ENCODE measurements at places on chromosomes 7 and 10. TPM values are rescaled to one million over a fixed set of nuclear protein-coding genes. Genes with fewer than 3 reads are reported as not detected.

The CHCHD1 gene
- polyA plus RNA-seq = 32.5 TPM

The TAS2R5 gene
- polyA plus RNA-seq = 2.4 TPM

The NPSR1 gene
- polyA plus RNA-seq = 2.0 TPM

The OPALIN gene
- not detected for polyA plus RNA-seq

The HYAL4 gene
- polyA plus RNA-seq = not detected

The ASB13 gene
- polyA plus RNA-seq = 11.7 TPM

The CDC123 gene
- polyA plus RNA-seq = 86.7 TPM

The UPK3BL1 gene
- polyA plus RNA-seq = 6.7 TPM

The INMT gene
- 16.1 TPM for polyA plus RNA-seq

- no peaks in the 10 kb centered on the region for H3K4me1 ChIP-seq
- no peaks in the 10 kb centered on the region for H3K27me3 ChIP-seq
- H3K36me3 ChIP-seq = no peaks in the 10 kb centered on the region
- DNase-seq = no peak
- no peak overlapping the region for H3K27ac ChIP-seq
These were observed 23.0 kb upstream of the SNX13 start for GRCh38 chr7:17963281-17963680.

- DNase-seq = no peak
- peaks cover 21% of the 10 kb centered on the region for H3K4me1 ChIP-seq
- H3K27me3 ChIP-seq = no peaks in the 10 kb centered on the region
- H3K36me3 ChIP-seq = peaks cover 40% of the 10 kb centered on the region
- no peak overlapping the region for H3K4me3 ChIP-seq
These were observed 255.3 kb downstream of the ZMYND11 start for GRCh38 chr10:390449-391100.

DNA sequence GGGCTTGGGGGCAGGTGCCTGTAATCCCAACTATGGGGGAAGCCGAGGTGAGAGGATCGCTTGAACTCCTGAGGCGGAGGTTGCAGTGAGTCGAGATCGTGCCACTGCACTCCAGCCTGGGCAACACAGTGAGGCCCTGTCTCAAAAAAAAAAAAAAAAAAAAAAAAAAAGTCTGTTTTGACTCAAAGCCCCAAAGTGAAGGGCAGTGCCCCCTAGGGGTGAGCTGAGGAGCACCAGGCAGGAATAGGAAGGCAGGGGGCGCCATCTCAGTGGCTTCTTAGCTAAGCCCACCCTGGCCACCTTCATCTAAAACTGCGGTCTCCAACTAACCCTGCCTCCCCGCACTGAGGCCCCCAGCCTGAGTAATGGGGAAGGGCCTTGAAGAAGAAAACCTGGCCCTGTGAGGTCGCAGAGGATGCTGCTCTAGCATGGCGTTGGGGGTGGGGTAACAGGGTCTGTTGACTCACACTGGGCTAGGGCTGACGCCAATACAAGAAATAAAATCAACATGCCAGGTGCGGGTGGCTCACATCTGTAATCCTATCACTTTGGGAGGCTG, 9.8 kb downstream of the PODXL start:
- H3K36me3 ChIP-seq = peaks cover 3% of the 10 kb centered on the region
- no peak overlapping the region for H3K27ac ChIP-seq
- H3K4me1 ChIP-seq = peaks cover 46% of the 10 kb centered on the region
- no peaks in the 10 kb centered on the region for H3K27me3 ChIP-seq
- no peak overlapping the region for H3K4me3 ChIP-seq
- no peak for DNase-seq

- peak; percentile 75 for DNase-seq
- H3K4me1 ChIP-seq = peaks cover 3% of the 10 kb centered on the region
- no peaks in the 10 kb centered on the region for H3K36me3 ChIP-seq
- H3K27me3 ChIP-seq = no peaks in the 10 kb centered on the region
These were observed at the start of gene RNLS for GRCh38 chr10:88582806-88583583. Gene RNLS (minus strand): TSS chr10:88583318.

DNA sequence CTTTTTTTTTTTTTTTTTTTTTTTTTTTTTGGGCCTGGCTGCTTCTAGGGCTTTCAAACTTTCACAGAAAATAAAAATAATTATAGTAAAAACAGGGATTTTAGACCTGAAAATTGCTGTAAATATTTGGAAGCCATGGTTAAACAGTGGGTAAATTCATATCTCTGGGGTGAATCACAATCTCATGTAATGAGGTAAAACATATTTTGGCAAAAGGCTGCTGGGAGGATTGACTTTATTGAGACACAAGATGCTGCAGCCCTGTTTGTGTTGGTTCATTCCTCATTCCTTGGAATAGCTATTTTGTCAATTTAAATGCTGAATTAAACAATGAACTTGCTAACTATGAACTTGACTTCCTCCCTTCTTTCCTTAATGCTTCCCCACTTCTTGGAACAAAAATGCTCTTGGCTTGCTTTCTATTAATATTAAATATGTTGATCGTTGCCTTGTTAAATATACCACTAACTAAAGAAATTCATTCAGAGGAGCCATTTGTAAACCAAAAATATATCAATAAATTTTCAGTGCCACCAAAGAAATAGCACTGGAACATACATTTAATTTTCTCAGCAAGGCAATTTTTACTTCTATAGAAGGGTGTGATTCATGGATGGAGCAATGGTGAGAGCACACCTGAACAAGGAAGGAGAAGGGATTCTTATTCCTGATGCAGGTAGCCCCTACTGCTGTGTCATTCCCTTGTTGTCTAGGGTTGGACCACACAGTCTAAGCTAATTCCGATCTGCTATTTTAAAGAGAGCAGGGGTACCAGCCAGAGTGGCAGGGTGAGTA, 24.6 kb downstream of the AGK start:
- no peak overlapping the region for H3K27ac ChIP-seq
- H3K27me3 ChIP-seq = no peaks in the 10 kb centered on the region
- no peak overlapping the region for H3K4me3 ChIP-seq

- no peaks in the 10 kb centered on the region for H3K4me1 ChIP-seq
- no peak for DNase-seq
- no peak overlapping the region for H3K4me3 ChIP-seq
- H3K27me3 ChIP-seq = no peaks in the 10 kb centered on the region
These were observed 8.5 kb downstream of the MOSPD3 start for GRCh38 chr7:100620804-100621203.

DNA sequence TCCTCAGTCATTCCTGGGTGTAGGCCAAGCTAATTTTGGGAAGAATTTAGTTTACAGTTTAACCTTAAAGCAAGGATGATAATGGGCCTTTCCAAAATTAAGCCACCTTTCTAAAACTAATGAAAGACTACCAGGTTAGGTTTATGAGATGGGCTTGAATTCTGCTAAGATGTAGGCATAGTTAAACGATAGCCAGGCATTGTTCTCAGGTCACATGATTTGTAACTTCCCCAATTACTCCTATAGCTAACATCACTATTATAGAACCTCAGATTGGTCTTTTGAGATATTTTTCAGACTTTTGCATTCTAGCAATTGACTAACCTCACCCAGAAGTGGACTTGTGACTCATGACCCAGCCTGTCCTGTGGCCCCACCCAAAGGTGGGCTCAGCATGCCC, 7.0 kb upstream of the NUB1 start:
- H3K4me3 ChIP-seq = no peak overlapping the region
- no peak overlapping the region for H3K27ac ChIP-seq
- no peaks in the 10 kb centered on the region for H3K36me3 ChIP-seq
- no peaks in the 10 kb centered on the region for H3K4me1 ChIP-seq

- H3K4me1 ChIP-seq = no peaks in the 10 kb centered on the region
- no peaks in the 10 kb centered on the region for H3K36me3 ChIP-seq
- no peak overlapping the region for H3K27ac ChIP-seq
- H3K4me3 ChIP-seq = no peak overlapping the region
- no peak for DNase-seq
These were observed 93.4 kb downstream of the SLC39A12 start for GRCh38 chr10:18044976-18045720.

- H3K4me1 ChIP-seq = no peaks in the 10 kb centered on the region
- H3K27me3 ChIP-seq = no peaks in the 10 kb centered on the region
- no peak overlapping the region for H3K4me3 ChIP-seq
- H3K36me3 ChIP-seq = no peaks in the 10 kb centered on the region
- no peak overlapping the region for H3K27ac ChIP-seq
- peak; percentile 70 for DNase-seq
These were observed 104.9 kb upstream of the KCND2 start for GRCh38 chr7:120168066-120168465.

DNA sequence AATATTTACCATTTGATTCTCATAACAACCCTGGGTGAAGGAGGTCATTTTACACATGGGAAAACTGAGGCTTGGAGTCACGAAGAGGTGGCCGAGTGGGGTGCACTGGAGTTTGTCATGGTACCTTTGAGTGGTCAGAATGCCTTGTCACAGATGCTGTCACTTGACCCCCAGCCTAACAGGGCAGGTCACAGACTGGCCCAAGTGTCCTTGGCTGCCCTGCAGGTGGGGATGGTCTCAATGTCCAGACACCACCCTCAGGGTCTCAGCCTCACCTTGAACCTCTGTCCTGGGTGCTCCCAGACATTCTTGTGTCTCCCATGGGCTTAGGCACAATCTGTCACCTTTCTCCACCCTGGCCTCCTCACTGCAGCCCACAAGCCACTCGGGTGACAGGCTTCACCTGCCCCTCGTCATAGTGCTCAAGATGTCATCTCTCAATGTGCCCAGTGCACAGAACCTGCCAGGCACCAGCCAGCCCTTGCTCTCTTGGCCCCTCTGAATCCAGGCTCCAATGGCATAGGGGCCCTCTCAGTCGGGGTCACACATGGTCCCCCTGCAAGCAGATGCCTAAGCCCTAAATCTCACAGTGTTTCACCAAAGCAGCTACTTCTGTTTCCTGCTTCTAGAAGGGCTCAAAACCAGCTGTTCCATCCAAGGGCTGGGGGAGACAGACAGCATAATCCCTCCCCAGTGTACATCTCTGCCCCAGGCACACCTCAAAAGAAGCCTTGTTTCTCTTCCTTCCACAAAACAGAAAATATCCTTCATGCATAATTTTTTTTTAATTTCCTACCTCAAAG, 76.8 kb upstream of the NANOS1 start:
- H3K27me3 ChIP-seq = no peaks in the 10 kb centered on the region
- no peak for DNase-seq
- H3K27ac ChIP-seq = no peak overlapping the region
- no peak overlapping the region for H3K4me3 ChIP-seq
- peaks cover 28% of the 10 kb centered on the region for H3K4me1 ChIP-seq

GRCh38 chr10:81135851-81136250, 598.1 kb downstream of the SH2D4B start:
- H3K27ac ChIP-seq = no peak overlapping the region
- no peaks in the 10 kb centered on the region for H3K4me1 ChIP-seq
- H3K4me3 ChIP-seq = no peak overlapping the region
- H3K36me3 ChIP-seq = no peaks in the 10 kb centered on the region
- DNase-seq = no peak

- H3K27me3 ChIP-seq = no peaks in the 10 kb centered on the region
- H3K4me3 ChIP-seq = no peak overlapping the region
- no peak overlapping the region for H3K27ac ChIP-seq
These were observed 77.4 kb downstream of the EPC1 start for GRCh38 chr10:32269343-32270100.

DNA sequence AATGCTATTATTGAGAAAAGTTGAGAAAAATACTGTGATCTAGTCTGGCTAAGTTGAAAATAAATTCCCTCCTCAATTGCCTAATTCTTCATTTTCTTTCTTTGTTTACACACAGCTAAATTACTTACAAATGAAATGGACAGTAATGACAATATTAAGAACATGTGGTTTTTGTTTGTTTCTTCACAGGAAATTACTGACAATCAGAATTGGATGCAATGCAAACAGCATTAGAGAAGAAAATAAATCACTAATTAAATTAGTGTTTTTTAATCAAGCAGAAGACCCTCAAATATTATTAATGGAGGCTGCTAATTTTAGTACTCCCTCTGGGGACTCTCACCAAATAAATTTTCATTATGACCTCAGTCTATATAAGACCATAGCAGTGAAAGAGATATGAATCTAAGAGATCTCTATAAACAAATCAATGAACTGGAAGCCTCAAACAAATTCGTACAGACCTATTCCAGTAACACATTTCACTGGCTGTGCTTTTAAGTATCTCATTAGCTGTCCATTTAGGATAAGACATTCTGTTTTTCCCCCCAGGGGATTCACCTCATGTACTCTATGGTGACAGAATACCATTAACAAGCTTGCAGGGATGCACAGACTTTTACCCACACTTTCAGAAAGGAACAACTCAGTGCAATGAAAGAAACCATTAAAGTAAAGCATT, 202.0 kb upstream of the DGKB start:
- H3K36me3 ChIP-seq = no peaks in the 10 kb centered on the region
- H3K4me1 ChIP-seq = no peaks in the 10 kb centered on the region
- DNase-seq = no peak
- H3K4me3 ChIP-seq = no peak overlapping the region
- H3K27me3 ChIP-seq = no peaks in the 10 kb centered on the region

DNA sequence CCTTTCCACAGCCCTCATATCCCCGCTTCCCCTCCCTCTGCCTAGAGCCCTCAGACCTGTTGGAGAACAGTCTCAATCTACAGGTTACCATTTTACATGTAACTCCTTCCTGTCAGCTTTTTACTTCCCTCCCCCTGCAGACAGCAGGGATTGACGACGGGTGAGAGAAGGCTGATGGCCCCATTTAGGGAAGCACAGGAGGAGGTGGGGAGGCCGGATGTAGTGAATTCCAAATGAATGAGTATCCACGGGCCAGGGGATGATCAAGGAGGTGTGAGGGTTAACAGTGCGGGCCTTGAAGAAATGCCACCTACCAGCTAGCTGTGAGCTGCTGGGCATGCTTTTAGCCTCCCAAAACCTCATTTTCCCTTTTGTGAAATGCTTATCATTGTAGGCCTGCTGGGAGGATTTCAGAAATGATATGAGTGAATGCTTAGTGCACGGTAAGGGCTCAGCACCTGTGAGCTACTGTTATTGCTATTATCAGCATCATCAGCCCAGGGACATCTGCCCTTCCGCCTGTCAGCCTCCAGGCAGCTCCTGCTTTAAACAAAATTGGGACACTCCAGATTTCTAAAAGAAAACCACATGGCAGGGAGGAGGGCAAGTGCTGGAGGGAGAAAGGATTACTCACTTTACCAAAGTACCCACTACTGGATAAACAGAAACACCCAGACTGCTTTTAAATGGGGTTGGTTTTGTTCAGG, 6.5 kb upstream of the NANOS1 start:
- peaks cover 20% of the 10 kb centered on the region for H3K4me1 ChIP-seq
- H3K4me3 ChIP-seq = no peak overlapping the region
- no peak for DNase-seq
- H3K36me3 ChIP-seq = no peaks in the 10 kb centered on the region
- H3K27ac ChIP-seq = no peak overlapping the region
- peaks cover 3% of the 10 kb centered on the region for H3K27me3 ChIP-seq

DNA sequence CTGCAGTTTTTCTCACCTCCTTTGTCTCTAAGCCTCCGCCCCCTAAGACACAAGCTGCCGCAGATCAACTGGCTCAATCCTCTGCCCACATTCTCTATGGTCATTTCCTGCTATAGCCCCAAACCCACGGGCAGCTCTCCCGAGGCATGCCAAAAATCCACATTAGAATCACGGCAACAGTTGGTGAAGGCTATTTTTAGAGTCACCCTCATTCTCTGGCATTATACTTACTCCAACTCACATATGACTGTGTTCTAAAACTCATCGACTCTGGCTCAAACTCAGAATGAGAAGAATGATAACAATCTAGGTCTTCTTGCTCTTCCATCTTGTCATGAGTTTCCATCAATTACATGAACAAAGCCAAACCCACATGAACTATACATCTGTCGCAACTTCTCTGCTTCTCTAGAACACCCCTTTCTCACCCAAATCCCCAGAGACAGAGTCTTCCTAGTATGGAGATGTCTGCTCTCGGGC, 10.9 kb upstream of the KIAA1549 start:
- H3K4me3 ChIP-seq = no peak overlapping the region
- peak; percentile 34 for DNase-seq
- no peaks in the 10 kb centered on the region for H3K36me3 ChIP-seq
- peaks cover 10% of the 10 kb centered on the region for H3K4me1 ChIP-seq
- no peaks in the 10 kb centered on the region for H3K27me3 ChIP-seq

Data from muscle of leg (tissue), 16 donors.